ENCODE measurements at places on chromosomes 7 and 10. TPM values are rescaled to one million over a fixed set of nuclear protein-coding genes. Genes with fewer than 3 reads are reported as not detected.

GRCh38 chr10:79910344-79910743 lies 38.6 kb downstream of the SFTPD start:
- DNase-seq, result no peak
- H3K4me3 ChIP-seq, result no peak overlapping the region
- no peak overlapping the region for H3K27ac ChIP-seq
- H3K4me1 ChIP-seq, result peaks cover 4% of the 10 kb centered on the region
- H3K27me3 ChIP-seq, result no peaks in the 10 kb centered on the region

Gene ADAM22
- 2.2 TPM for total RNA-seq

GRCh38 chr7:83702446-83702845 lies 53.5 kb upstream of the SEMA3E start:
- H3K36me3 ChIP-seq, result no peaks in the 10 kb centered on the region
- DNase-seq, result no peak
- H3K4me1 ChIP-seq, result no peaks in the 10 kb centered on the region
- no peak overlapping the region for H3K4me3 ChIP-seq

DNA sequence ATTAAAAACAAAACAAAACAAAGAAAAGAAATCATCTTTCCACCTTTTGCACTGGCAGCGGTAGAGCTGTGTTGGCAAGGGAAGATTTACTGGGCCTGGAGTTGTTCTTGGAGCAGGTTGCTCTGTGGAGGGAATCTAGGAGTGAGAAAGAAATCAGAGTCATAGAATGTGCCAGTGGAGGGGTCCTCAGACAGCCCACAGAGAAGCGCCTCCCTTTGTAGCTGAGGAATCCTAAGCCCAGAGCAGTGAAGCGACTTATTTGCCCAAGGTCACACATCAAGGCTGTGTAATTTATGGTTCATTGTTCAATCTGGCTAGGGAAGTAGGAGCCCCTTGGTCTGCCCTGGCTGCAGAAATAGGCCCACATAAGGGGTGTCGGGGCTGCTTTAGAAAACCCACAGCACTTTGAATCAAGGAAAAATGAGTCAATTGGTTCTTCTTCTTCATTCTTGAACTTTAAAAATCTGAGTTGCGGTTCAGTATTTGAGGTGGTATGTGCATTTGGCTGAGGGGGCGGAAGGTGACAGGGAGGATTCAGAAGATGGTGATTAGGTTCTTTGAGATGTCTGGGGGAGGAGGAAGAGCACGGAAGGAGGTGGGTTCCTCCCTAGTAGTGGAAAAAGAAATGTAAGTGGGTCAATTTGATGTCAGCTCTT lies 253.7 kb downstream of the PTEN start:
- H3K4me1 ChIP-seq, result peaks cover 100% of the 10 kb centered on the region
- peak; percentile 54 for DNase-seq
- no peak overlapping the region for H3K4me3 ChIP-seq
- no peaks in the 10 kb centered on the region for H3K36me3 ChIP-seq
- H3K27ac ChIP-seq, result peak overlapping the region; percentile 99
- no peaks in the 10 kb centered on the region for H3K27me3 ChIP-seq

GRCh38 chr10:47118326-47118725 lies 181.7 kb upstream of the GDF10 start:
- no peak overlapping the region for H3K27ac ChIP-seq
- no peaks in the 10 kb centered on the region for H3K36me3 ChIP-seq
- DNase-seq, result no peak
- H3K4me3 ChIP-seq, result no peak overlapping the region
- no peaks in the 10 kb centered on the region for H3K27me3 ChIP-seq

Measured in Karpas-422 (cell line).